Amygdala (tissue), 56 donors: ENCODE measurements at places on chromosomes 16 and 17.

GRCh38 chr16:73735018-73735417, 561.6 kb upstream of the PSMD7 start:
- no peak for DNase-seq

DNA sequence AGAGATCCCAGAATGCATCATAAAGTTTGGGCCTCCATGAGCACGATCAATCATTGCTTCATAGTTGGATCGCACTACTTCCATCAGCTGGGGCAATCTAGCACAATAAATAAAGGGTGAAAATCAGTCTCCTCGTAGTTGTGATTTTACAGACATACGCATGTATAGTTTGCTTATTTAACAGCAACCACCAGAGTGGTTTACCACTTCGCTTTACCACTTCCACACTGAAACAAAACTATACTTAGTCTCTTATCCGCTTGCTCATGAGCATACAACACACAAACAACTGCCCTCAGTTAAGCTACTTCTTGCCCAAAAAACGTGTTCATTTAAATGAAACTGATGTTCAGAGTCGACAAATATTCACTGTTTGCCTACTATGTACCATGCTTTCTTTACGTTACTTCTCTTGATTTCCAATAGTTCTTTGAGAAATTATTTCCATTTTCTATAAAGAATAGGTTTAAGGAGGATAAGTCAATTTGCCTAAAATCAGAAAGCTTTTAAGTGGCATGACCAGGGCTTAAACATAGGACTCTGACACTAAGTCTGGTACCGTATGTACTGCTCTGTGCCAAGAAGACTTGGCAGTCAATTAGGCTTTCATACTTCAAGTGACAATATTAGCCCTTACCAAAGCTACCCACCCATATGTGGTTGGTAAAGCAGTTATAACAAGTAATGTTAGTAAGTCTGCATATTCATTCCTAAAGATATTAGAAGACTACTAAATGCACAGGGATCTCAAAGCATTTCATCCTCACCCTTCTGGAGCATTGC, 22.0 kb downstream of the SETD6 start:
- no peak for DNase-seq

DNA sequence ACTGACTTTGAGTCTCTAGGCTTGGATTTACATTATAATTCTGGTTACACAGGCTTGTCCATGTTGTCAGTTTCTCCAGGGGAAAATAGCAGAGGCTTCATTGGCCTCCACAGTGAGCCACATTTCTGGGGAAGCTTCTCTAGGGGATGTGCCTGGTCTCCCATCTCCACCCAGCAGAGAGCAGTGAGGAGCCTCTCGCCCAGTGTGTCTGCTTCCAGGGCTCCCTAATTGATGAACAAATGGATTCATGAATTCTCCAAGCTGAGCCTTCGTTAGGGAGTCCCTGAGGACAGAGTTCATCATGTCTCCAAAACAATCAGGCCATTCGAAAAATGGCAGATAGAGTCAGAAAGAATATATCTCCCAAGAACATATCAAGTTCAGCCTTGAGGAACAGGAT, 162.4 kb upstream of the TOX3 start:
- DNase-seq, result no peak

DNA sequence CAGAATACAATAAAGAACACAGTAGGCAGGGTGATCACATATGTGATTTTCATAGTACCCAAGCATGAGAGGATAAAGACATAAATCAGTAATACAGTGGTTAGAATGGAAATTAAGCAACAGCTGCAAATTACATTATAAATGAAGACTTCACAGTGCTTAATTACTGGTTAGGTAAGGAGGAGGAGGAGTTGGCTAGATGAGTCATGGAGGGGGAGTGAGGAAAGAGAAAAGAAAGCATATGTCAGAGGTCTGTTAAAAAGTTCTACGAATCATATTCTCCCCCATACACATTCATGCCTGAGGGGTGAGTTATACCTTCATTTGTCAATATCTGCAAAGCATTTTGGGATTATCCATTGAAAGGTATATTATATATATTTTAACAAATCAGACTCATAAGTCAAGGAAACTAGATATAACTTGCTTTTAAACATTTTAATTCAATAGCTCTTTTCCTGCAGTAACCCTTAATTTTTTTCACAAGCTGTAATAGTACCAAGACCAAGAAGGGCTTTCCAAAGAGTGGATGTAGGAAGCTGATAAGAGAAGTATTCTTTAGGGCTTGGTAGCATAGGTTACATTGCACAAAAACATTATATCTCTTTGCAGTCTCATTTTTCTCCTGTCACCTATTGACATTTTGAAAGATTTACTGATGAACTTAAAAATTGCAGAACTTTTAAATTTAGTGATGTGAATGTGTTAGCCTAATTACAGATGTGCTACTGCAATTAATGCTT, 99.3 kb downstream of the STXBP4 start:
- no peak for DNase-seq

GRCh38 chr16:29775742-29776408, 2.2 kb upstream of the ZG16 start:
- no peak for DNase-seq

DNA sequence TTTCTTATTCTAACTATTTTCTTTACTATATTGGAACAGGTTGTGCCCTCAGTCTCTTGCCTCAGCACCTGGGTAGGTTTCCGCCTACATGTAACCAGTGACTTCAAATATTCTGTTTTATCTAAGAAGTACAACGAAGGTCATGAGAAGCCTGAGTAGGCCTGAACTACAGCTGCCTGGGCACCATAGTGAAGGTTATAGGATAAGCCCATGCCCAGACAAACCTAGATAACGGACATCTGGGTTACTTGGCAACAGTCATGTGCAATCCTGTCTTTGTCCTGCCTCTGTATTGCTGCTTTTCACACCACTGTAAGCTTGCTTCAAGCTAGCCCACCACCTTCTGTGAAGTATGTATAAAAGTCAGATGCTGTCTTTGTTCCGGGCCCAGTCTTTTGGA, 25.4 kb upstream of the ARL4D start:
- no peak for DNase-seq

DNA sequence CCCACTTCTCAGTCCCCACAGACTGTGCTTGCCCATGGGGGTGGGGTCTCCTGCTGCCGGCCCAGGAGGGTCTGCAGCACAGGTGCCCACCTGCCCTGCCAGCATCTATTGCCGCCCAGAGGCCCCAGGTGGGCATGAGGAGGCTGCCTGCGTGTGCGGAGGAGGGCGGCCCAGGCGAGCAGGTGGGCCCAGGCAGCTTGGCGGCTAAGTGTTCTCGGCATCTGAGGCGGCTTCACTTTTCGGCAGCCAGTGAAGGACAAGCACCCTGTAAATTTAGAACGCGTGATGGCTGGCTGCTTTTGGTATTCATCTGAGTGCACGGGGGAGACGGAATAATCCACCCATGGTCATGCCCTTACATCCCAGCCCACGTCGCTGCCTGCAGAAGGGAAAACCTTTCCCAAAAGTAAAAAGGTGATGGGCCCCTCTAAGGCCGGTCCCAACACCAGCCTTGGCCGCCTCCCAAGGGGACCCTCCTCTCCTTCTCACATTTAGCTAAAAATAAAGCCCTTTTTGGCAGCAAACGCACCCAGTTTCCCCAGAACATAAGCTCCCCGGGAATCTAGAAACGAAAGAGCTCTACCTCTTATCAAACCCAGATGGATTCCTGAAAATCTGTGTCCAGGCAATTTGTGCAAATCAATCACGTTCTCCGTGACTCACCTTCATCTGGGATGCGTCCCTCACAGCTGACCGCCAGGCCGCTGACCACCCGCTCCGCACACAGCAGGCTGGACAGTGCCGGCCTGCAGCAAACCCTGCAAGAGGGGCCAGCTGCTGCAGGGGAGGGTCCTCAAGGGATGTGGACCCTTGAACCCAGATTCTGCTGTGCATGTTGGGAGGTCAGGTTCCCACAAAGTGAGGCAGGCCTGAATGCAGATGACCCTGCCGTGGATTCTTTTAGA, 79.4 kb downstream of the RBFOX3 start:
- no peak for DNase-seq

GRCh38 chr17:80498920-80499410, 22.6 kb upstream of the NPTX1 start:
- DNase-seq, result no peak

- DNase-seq, result no peak
Observed at GRCh38 chr17:77999413-78000173, 41.1 kb downstream of the TNRC6C start.

DNA sequence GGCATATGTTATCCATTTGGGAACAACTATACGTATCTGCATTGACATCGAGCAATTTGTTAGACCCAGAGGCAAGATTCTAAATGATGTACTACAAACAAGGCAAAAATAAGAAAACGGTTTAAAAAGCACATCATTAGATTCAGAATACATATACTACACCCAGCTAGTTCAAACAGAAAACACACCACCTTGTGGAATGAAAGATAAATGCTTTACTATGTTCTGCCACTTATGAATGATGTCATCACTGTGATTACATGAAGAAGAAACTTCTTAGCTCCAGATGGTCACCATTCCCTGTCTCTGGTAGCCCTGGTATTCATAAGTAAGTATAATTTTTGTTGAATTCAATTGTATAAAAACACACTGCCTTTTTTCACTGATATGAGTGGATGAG, 7.8 kb downstream of the NACA2 start:
- no peak for DNase-seq

DNA sequence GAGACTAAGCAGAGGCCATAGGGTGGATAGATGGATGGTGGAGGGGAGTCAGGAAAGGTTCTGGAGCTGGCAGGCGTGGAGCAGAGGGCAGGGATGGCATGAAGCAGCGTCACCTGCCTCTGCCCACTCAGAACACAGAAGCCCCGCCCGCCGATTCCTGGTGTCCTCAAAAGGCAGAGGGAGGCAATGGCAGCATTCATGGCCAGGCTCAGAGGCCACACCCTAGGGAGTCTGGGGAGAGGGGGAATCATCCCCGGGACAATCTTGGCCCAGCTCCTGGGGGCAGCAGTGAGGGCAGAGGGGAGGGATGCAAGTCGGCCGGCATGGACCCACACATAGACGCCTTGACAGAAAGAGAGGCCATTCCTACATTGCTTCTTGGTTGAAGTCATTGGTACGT, 60.7 kb upstream of the CACNG4 start:
- no peak for DNase-seq

GRCh38 chr17:79505199-79505598, 105.7 kb downstream of the RBFOX3 start:
- DNase-seq, result no peak

DNA sequence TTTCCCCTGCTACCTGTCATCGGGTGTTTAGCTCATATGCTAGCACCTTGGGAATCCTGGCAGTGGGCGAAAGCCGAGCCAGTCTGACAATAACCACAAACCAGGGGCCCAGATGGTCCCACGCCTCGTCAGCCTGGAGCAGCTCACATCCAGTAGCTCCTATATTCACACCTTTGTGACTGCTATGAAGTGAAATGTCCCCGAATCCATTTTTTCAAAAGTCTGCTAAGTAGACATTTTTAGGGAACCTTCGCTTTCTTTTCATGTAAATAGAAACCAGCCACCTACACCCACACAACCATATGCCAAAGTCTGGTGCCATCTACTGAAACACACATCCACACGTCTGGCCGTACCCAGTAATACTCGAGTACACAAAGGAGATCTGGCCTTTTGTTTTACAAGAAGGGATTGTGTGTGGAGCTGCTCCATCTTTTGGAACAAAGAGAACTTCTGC, 176.8 kb downstream of the SLC39A11 start:
- no peak for DNase-seq

DNA sequence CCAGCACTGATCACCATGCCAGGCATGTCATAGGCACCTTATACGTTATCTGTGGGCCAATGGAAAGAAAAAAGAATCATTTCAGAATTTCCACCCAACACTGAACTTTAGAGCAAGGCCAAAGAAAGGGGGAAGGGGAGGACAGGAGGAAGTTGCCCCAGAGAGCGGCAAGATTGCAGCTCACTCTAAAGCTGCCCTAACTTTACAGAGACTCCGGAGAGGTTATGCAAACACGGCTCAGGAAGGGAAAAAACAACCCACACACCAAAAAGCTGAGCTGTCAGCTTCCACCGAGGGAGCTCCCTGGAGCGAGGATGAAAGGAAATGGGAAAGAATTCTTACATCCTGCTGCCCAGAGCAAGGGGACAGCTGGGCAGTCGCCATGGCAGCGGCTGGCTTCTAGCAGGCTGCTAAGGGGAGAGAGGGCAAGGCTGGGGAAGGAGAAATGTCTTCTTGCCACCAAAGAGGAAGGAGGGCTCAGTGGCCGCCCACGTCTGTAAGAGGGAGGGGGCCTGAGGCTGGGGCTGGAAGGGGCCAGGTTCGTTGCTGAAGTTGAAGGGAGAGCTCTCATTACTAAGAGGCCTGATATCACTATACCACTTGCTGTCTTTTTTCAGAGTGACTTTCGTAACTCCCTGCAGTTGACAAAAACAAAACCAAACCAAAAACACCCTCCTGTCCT, 18.2 kb downstream of the COTL1 start:
- DNase-seq, result peak; percentile 43

DNA sequence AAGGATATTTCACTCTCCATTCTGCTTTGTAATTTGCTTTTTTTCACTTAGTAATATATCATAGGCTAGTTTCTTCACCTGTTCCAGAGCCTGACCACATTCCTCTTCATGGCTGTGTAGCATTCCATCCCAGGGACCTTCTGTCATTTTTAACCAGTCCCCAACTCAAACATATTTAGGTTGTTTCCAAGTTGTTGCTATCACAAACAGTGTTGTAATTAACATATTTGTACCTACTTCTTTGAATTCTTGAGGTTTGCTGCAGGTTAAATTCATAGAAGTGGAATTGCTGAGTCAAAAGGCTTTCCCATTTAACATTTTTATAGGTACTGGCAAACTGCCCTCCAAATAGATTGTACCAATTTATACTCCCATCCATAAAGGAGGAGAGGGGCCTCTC, 65.1 kb upstream of the MED9 start:
- DNase-seq, result no peak

- DNase-seq, result no peak
Observed at GRCh38 chr16:87192452-87193073, 124.6 kb downstream of the C16orf95 start.

DNA sequence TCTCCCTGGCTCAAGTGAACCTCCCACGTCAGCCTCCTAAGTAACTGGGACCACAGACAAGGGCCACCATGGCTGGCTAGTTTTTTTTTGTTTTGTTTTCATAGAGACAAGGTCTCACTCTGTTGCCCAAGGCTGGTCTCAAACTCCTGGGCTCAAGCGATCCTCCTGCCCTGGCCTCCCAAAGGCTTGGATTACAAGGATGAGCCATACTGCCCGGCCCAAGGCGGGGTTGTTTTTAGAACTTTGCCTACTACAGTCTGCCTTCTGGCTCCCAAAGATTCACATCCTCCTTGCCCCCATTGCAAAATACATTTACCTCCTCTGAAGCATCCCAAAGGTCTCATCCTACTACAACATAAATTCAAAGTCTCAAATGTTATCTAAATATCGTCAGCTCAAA, 49.5 kb upstream of the PHOSPHO1 start:
- DNase-seq, result no peak
